ENCODE measurements at places on chromosomes 4 and X.

DNA sequence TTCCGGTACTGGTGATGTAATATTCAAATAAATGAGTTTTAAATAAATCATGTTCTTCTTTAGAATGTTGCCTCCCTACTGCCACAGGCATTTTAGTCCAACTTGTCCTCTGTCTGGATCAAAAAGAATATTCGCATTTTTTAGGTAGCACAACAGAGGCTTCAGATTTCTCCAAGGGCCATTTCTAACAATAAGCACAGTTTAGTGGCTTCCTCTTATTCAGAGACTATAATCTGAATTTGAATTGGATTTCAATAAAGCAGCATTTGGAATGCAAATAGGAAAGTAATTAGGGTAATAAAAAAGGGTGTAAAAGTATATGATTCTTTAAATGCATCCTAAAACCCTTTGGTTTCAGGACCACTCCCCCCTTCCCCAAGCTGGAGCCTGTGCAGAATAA is 167.9 kb upstream of the GLRA2 start:
- DNase-seq: no peak

- no peak for DNase-seq
These were observed 38.5 kb downstream of the CHRNA9 start for GRCh38 chr4:40373636-40374035.

- peak; percentile 89 for DNase-seq
These were observed 28.1 kb downstream of the BEX3 start for GRCh38 chrX:103404231-103405008.

GRCh38 chr4:55445921-55446577 is 50.3 kb downstream of the TMEM165 start:
- no peak for DNase-seq

- no peak for DNase-seq
These were observed 56.9 kb upstream of the SMIM10 start for GRCh38 chrX:134933911-134934310.

All from DMS79 (cell line).